ENCODE measurements at places on chromosomes 5 and 9. TPM values are rescaled to one million over a fixed set of nuclear protein-coding genes. Genes with fewer than 3 reads are reported as not detected.

The MPDZ gene
- total RNA-seq: 23.8 TPM

The KIF4B gene
- 0.05 TPM for total RNA-seq

The GBGT1 gene
- 3.1 TPM for total RNA-seq

The NOP16 gene
- total RNA-seq: 10.5 TPM

The PTGS1 gene
- total RNA-seq: 2.4 TPM

Data from renal cortical epithelial cell (primary cell).